GM12892 (cell line): ENCODE measurements at places on chromosomes 7 and 10.

DNA sequence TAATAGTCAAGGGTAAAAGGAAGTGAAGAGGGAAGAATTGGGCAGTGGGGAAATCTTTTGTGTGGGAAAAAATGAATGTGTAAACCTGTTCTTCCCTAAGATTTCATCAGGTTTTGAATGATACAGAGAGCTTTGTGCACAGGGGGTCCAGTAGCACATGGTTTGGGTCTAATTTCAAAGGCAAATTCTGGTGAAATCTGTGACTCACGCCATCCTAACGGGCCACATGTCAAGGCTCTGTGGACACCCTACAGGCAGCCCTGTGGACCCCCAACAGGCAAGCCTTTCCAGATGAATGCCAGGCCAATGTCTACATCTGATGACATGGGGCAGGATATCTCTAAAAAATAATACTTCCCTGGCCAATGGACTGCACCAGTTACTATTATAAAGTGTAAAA is 309.8 kb downstream of the PARD3 start:
- DNase-seq: no peak

GRCh38 chr7:129949292-129950133 is 3.2 kb downstream of the UBE2H start:
- no peak for DNase-seq

GRCh38 chr10:103759100-103759781 is 96.1 kb downstream of the SH3PXD2A start:
- no peak for DNase-seq

DNA sequence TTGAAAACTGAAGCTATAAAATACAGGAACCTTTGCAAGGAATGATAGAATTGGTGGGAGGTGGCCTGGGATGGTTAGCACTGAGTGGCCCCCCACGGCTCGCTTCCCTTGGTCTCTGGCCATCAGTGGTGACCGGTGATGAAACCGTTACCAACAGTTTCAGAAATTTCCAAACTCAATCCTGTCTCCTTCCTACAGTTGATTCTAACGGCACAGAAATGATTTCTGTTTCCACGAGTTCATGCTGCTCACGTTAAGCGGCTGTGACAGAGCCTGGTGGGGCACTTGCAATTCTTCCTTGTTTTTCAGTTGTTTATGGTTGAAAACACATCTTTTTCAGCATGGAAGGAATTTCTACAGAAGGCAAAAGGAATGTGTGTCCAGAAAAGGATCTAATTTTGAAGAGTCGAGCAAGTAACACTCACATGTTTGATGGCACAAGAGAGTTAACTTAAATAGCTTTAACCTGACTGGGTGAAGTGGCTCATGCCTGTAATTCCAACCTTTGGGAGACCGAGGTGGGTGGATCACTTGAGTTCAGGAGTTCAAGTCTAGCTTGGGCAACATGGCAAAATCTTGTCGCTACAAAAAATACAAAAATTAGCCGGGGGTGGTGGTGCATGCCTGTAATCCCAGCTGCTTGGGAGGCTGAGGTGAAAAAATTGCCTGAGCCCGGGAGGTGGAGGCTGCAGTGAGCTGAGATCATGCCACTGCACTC is 100.1 kb downstream of the DNAJB6 start:
- DNase-seq: no peak

- DNase-seq: no peak
Observed at GRCh38 chr10:103922659-103923058, 4.7 kb upstream of the STN1 start.

DNA sequence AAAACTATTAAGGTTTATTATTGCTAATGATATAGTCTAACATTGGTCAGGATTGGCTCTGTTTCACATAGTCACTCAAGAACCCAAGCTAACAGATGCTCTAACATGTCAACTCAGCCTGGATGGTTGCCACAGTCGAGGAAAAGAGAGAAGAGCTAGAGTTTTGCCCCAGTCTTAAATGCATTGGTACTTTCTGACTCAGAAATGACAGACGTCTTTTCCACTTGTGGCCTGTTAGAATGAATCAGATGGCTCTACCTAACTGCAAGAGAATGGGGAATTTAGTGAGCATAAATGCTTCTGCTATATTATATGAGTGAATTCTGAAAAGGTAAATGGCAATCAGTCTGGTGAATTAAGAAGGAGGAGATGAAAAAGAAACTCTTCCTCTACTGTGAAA is 13.9 kb downstream of the HECTD2 start:
- no peak for DNase-seq

- DNase-seq: no peak
Observed at GRCh38 chr7:113282875-113283274, 164.5 kb upstream of the SMIM30 start.

GRCh38 chr7:152979376-152979775 is 219.8 kb downstream of the ACTR3B start:
- no peak for DNase-seq

DNA sequence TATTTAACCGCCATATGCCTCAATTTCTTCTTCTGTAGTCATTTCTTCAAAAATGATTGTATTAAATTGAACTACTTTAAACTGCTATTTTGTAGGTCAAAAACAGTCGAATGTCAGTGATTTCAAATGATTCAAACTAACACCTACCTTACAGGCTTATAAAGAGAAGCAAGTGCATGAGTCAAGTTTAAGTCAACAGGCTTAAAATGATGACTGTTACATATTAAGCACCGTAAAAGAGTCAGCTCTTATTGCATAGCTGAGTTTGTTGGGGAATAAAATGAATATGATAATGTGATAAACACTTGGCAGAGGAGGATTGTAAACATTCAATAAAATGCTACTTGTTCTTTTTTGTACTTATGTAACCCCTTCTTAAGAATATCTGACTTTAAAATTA is 90.1 kb upstream of the ANKRD1 start:
- DNase-seq: no peak

DNA sequence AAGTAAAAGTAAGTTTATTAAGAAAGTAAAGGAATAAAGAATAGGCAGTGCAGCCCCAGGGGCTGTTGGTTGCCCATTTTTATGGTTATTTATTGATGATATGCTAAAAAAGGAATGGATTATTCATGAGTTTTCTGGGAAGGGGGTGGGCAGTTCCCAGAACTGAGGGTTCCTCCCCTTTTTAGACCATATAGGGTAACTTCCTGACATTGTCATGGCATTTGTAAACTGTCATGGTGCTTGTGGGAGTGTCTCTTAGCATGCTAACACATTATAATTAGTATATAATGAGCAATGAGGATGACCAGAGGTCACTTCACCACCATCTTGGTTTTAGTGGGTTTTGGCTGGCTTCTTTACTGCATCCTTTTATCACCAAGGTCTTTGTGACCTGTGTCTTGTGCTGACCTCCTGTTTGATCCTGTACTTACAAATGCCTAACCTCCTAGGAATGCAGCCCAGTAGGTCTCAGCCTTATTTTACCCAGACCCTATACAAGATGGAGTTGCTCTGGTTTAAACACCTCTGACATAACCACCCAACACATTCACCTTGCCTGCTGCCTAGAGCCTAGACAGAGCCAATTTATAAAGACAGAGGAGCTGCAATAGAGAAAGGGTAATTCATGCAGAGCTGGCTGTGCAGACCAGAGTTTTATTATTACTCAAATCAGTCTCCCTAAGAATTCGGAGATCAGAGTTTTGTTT is 10.9 kb upstream of the ERCC6 start:
- DNase-seq: no peak

DNA sequence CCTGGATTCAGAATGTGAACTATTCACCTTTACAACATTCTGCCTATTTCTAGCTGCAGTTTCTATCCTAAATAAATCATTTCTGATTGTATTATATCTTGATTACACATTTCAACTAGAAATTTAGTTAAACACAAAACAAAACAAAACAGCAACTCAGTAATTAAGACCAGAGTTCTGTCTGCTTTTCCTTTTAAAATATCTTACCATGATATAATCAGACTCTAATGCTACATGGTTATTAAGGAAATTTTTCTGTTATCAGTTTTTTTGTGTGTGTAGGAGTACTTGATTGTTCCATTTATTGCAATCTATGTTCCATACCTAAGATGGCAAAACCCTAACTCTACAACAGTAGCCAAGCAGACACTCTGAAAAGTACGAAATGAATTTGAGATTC is 663.3 kb downstream of the NRG3 start:
- DNase-seq: no peak

GRCh38 chr10:18777258-18777657 is 118.0 kb downstream of the ARL5B start:
- no peak for DNase-seq

DNA sequence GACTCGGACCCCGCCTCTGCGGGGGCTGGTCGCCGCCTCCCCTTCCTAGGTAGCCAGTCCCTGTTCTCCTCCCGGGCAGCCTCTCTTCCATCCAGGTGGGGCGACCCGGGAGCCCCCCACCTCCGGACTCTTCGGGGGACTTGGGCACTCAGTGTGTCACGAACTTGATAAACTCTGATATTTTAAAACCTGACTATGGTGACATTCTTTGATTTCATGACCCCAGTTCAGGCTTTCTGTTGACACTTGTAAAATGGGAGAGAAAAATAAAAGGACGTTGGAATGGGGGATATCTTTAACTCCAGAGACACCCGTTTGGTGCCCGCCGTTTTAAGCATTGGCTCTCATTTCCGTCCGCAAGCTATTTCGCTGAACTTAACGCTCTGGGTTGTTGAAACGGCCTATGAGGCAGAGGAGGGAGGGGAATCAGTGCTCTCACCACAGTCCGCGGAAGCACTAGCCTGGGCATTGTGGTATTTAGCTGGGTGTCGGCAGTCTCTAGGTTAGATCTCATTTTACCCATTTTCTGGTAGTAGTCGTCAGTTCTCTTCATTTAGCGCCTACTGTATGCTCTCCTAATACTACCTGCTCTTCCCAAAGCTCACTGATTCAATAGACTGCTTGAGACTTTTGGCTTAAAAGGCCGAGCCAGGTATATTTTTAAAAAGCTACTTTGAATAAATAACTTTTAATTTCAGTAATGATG is 738 bp downstream of the VPS26A start:
- DNase-seq: peak; percentile 18

GRCh38 chr7:2049782-2050510 is 182.8 kb downstream of the MAD1L1 start:
- DNase-seq: no peak

- no peak for DNase-seq
Observed at GRCh38 chr7:105786520-105787470, 89.6 kb downstream of the ATXN7L1 start.

DNA sequence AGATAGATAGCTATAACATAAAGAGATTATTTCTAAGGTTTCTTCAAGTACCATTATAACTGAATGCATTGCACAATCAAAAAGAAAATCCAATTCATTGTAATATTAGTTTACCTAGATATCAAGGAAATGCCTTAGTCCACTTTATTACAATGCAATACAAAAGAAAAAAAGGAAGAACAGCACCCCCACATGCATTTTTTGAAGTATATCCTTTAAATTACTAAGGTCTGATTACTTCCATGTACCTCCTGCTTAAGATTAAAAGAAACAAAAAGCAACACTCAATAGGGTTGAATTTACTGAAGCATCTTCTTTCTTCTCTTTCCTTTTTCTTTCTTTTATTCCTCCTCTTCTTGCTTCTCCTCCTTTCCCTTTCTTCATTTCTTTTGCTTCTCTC is 973.8 kb upstream of the LRRTM3 start:
- DNase-seq: no peak

DNA sequence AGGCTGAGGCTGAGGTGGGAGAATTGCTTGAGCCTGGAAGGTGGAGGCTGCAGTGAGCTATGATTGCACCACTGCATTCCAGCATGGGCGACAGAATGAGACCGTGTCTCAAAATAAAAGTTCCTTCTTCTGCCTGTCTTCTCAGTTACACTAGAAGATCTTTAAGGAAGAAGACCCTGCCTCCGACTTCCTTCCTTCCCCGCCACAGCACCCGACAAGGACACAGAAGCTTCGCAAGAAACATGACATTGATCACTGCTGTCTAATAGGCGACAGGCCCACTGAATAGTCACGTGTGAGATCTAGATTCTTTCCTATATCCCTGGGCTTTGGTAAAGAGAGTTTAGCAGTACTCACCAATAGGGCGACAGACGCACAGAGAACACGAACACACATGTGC is 118.2 kb downstream of the PRPF18 start:
- no peak for DNase-seq

- peak; percentile 43 for DNase-seq
Observed at GRCh38 chr7:93117852-93118530, at the start of gene SAMD9. SAMD9 (minus strand) TSS chr7:93117979; CDS start chr7:93106097, 11,882 bp downstream.

DNA sequence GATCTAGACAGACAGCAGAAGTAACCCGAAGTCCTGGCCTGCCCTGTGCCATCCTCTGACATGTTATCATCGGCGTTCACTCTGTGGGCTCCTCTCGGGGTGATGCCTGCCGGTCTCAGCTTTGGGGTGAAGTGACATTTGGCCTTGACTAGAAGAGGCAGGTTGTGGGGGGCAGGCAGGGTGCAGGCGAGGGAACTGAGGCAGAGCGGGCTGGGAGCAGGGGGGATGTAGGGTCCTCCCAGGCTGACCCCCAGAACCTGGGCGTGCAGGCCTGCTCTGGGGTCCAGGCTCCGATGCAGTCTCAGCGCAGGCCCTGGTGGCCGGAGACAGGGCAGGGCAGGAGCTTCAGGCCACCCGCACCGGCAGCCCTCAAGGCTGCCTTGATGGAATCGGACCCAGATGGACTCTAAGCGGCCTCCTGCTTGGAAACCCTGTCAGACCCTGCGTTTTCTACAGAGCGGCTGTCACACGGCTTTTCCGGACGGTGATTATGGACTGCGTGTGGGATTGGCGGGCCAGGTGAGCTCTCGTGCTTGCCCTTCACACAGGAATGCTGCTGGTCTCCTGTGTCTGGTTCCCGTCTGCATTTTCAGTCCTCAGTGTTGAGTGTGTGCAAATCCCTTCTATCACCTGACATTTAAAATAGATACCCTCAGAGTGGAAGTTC is 842 bp upstream of the JAKMIP3 start:
- no peak for DNase-seq

DNA sequence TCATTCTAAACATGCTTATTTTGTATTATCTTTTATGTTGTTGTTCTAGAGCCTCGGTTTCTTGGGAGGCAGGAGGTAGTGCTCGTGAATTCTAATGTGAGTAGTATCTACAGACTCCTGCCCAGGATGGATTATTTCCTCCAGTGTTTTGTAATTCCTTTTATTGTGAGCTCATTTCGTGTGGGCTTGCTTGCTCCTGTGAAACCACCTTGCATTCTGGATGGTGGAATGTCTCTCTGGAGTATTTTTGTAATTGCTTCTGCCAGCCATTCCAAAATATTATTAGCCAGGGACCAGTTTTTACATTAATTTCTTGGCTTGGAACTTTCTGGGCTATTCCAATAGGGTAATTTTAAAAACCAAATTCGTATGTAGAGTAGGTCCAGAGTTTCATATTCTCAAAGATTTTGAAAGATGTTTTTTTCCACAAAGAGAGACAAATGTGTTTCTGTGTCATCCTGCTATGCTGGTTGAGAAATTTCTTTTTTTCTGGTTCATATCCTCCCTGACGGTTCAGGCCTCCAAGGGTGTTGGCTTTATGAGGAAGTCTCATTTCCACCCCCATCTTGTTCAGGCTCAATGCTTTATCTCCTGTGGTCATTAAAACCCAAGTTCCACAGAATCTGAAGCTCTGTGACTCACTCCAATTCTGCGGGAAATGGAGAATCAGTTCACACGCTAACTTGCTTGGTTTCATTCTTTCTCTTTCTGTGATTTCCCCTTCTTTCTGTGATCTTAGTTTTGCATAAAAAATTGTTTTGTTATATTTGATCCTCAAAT is 41.7 kb upstream of the CALD1 start:
- DNase-seq: no peak
